ENCODE measurements at places on chromosomes 4 and X.

DNA sequence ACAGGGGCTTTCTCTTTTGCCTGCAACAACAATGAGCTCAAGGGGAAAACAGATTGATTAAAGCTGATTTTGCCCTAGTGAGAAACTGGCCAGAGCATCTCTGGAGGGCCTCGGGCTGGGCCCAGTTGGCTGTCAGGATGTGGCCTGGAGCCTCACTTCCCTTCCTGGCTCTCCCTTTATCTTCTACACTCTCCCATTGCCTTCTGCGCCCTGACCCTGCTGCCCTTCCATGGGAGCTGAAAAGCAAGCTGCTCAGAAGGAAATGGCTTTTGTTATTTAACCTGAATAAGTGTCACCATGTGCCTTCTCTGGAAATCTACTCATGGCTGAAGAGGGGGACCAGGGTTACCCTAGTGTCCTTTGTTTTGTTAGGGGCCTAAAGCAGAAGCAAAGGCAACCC lies 43.8 kb downstream of the NHSL2 start:
- DNase-seq: no peak

DNA sequence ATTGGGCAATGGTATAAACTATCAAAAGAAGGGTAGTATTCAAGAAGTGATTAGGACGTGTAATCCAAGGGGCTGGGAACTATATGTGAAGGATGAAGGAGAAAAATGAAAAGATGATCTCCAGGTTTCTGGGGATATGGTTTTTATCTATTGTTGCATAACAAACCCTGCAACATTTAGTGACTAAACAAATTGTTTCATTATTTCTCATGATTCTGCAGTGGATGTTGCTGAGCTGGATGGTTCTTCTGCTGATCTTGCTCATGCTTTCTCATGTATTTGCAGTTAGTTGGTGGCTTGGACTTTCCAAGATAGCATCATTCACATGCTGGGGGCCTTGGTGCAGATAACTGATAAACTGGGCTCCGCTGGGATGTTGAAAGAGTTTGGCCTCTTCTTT lies 29.1 kb downstream of the PHOX2B start:
- no peak for DNase-seq

GRCh38 chrX:141405853-141406492 lies 163.7 kb upstream of the SPANXC start:
- no peak for DNase-seq

- DNase-seq: peak; percentile 71
Observed at GRCh38 chrX:84501798-84502628, at the start of gene HDX. Gene HDX, minus strand, starts transcription at chrX:84502453. Its CDS starts 27,056 bp downstream, at chrX:84475397.

DNA sequence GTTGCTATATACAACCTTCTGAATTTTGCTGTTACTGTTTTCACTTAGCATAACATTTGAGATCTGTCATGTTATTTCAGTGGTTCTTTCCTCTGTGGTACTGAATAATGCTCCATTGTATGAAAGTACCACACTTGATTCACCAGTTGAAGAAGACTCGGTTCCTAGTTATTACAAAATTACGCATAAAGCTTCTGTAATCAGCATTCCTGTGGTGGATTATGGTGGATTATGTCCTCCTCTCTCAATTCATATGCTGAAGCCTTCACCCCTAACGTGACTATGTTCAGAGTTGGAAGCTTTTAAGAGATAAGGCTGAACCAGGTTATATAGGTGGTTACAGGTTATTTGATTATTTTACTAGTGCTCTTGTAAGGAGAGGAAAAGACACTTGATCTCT lies 2143.5 kb upstream of the AGA start:
- no peak for DNase-seq

- no peak for DNase-seq
Observed at GRCh38 chr4:1201851-1202525, 29.6 kb upstream of the SPON2 start.

GRCh38 chr4:74357965-74358364 lies 7.0 kb upstream of the EREG start:
- no peak for DNase-seq

GRCh38 chr4:104625706-104626105 lies 131.0 kb upstream of the CXXC4 start:
- no peak for DNase-seq

DNA sequence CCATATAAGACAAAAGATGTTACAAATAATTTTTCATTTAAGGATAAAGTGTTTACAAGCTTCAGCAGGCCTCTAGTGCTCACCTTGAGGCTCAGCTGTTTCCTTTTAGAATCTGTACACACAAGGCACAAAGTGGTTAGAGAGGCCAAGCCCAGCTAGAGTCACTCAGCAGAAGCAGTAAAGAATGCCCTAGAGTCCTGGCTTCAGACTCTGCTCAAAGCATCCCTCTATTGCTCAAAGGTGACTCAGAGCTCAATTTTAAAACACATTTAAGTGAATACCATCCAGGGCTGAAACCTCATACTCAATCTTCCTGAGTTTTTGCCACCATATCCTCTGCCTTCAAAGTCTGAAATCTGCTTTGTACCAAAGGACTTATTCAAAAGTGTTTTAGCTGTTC lies 22.6 kb upstream of the PHF8 start:
- no peak for DNase-seq

- no peak for DNase-seq
Observed at GRCh38 chr4:184810720-184811119, 15.0 kb downstream of the ACSL1 start.

- DNase-seq: no peak
Observed at GRCh38 chr4:2689825-2690700, 66.1 kb downstream of the TNIP2 start.

- DNase-seq: no peak
Observed at GRCh38 chr4:93810340-93810992, 18.1 kb upstream of the ATOH1 start.

DNA sequence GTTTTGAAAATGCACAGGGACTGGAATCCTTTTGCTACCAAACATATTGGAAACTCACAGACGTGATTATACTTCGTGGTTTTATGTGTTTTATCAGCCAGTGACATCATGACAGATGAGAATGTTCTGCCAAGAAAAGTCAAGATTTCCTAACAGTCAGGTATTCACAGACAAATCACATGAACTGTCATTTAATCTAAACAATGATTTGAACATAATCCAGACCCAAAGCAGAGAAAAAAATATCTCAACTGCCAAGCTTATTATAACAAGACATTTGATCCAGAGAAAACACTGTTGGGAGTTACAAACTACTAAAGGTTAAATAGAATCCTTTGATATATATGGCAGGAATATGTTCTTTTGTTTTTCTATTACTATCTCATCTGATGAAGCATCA lies 635.9 kb upstream of the FRG1 start:
- no peak for DNase-seq

GRCh38 chr4:88696630-88697029 lies 999 bp downstream of the NAP1L5 start:
- DNase-seq: no peak

DNA sequence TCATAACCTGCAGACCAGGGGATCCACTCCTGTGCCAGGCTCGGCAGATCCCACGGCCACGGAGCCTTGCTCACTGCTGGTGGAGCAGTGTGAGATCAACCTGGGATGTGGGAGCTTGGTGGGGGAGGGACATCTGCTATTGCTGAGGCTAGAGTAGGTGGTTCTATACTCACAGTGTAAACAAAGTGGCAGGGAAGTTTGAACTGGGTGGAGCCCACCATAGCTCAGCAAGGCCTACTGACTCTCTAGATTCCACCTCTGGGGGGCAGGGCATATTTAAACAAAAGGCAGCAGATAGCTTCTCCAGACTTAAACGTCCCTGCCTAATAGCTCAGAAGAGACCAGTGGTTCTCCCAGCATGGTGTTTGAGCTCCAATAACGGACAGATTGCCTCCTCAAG lies 54.7 kb upstream of the EPHA5 start:
- DNase-seq: no peak

GRCh38 chr4:142404191-142404611 lies 441.9 kb downstream of the INPP4B start:
- DNase-seq: no peak

- DNase-seq: no peak
Observed at GRCh38 chr4:10380735-10381134, 76.5 kb downstream of the ZNF518B start.

DNA sequence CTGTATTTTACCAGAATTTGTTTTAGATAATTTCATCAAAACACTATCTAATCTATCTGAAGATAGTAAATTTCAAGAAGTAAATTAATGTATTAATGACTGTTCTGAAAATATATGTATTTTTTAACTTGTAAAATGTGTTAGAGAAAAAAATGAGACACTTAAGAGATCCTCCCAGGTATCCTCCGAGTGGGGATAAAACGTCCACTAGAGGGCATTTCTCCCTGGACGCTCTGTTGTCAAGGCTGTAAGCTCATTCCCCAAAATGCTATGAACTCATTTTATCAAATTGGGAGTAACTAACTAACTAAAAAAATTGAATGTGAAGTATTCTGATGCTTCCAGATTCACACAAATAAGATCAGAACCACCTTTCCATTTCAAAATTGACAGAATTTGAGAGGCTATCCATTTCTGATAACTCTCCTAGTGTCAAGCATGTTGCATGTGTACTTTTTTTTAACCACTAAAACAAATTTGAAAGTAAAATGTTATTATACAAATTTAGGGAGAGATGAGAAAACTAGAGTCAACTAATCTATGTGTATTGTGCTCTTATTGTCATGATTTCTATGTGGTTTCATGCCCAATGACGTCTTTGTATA lies 337.3 kb upstream of the HS3ST1 start:
- DNase-seq: peak; percentile 19

GRCh38 chr4:33881176-33881575 lies 2363.1 kb downstream of the ARAP2 start:
- no peak for DNase-seq

GRCh38 chrX:29952016-29952415 lies 263.3 kb upstream of the MAGEB2 start:
- DNase-seq: no peak

- DNase-seq: no peak
Observed at GRCh38 chr4:22170353-22170752, 221.8 kb upstream of the KCNIP4 start.

DNA sequence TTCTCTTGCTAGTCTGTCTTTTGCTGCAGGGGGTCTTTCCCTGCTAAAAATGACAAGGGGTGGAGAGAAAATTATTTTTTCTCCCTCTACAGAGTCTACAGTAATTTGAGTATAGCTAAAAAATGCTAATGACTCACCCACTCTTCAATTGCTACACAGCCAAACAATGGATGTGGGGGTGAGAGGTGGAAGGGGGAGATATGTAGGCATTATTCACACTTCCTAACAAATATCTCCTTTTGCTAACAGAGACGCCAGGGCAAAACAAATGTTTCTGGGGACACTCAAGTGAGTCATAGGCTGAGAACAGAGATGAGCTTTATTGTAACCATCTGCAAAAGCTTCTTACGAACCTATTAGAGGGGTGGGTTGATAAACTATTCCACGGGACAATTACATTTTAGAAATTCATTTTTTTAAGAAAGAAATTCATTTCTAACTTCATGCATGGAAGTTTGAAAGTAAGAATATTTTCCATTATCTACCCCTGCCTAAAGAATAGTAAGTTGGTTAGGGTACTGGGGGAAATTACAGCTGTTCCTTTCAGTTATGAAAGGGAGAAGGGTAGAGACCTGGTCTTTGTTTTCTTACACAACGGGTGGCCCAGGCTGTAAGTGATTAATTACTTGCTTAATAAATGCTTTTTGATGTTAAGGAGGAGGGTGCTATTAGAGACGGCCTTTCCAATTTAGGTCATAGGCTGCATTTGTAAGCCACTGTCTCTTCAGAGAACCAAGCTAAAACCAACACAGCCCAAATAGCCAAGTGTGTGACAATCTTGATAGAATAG lies 12.8 kb downstream of the SCD5 start:
- no peak for DNase-seq

DNA sequence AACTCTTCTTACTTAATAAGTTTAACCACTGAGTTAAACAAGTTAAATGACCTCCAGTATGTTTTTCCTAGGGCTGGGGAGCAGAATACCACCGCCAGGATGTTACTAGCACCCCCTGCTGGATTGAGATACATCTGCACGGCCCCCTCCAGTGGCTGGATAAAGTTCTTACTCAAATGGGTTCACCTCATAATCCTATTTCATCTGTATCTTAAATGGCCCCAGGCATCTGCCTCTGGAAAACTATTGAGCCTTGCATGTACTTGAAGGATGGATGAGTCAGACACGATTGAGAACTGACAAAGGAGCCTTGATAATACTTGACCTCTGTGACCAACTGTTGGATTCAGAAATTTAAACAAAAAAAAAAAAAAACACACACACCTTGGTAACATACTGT lies 61.5 kb upstream of the MMAA start:
- peak; percentile 31 for DNase-seq

- no peak for DNase-seq
Observed at GRCh38 chr4:185016101-185016940, 2.0 kb upstream of the HELT start.

GRCh38 chr4:74531963-74532794 lies 87.2 kb downstream of the AREG start:
- DNase-seq: peak; percentile 17

DNA sequence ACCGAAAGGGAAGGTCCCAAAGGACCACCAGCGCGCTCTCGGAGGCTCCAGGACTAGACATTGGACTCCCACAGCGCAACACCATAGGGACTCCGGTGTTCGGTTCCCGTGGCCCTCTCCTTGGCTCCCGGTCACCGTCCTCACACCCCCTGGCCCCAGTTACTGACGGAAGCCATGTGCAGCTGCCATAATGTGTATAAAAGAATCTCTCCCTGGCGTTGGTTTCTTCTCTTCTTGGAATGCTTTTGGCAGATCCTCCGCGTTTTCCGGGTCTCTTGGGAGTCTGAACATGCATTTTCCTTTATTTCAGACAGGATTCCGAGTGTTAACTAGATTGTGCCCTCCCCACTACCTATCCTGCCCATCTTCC lies 69.8 kb downstream of the FBXO8 start:
- DNase-seq: no peak

DNA sequence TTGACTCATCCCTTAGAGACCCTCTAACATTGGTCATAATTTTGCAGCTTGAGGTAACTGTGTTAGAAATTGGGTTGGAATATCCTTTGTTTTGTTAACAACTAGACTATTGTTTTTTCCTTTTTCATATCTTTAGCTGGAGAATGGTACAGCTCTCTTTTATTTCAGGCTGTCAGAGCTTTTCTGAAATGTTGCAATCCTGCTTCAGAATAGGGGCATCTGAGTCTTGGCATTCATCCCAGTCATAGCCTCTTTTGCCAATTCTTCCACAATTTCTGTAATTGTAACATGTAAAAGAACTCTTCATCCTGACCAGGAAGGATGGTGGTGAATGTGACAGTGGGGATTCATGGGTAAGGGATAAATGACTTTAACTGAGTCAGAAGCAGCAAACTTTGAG lies 128.7 kb downstream of the FHIP1A start:
- no peak for DNase-seq

DNA sequence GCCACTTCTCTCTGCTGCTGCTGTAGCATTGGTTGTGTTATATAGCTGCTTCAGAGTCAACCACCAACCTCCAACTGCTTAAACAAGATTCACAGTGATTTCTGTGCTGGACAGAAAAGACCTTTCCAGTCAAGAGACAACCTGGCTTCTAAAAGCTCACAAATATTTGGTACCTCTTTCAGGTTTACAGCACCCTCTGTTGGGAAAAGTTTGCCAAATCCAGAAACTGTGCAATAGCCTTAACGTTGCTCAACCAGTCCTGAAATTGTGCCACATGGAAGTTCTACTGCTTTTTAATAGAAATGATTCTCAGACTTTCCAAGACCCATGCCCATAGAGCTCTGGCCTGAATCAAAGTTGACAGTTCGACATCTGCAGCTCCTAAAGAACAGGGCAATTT lies 842.1 kb upstream of the HTR2C start:
- no peak for DNase-seq
